Neural crest cell (in vitro differentiated cells): ENCODE measurements at places on chromosomes 1 and 21.

DNA sequence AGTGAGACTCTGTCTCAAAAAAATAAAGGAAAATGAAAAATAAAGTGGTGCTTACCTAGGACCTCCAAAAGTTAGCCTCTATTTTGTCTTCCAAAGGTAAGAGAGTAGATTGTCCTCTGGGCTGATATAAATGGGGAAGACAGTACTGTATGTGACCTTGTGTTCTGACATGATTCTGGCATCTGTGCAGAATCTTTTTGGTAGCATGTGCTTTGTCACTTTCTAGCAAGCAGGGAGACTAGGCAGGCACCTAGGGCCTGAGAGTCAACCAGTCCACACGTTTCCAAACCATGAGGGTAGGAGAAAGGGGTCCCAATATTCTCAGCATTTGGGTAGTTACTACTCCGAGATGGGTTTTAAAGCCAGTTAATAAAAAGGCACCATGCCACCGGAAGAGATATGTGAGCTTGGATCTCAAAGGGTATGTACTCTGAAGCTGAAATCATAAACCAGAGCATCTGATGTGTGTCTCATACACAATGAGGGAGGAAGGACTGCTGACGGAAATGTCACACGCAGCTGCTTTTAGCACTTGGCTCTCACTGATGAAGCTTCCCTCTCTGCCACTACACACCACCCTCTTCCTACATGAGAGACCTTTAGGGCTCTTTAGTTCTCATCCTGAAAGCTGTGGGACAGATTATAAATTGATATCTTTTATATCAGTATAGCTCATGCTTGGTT lies 27.0 kb upstream of the SLC16A1 start:
- H3K4me1 ChIP-seq, result peaks cover 3% of the 10 kb centered on the region
- H3K27me3 ChIP-seq, result no peaks in the 10 kb centered on the region
- DNase-seq, result no peak
- H3K27ac ChIP-seq, result no peak overlapping the region

DNA sequence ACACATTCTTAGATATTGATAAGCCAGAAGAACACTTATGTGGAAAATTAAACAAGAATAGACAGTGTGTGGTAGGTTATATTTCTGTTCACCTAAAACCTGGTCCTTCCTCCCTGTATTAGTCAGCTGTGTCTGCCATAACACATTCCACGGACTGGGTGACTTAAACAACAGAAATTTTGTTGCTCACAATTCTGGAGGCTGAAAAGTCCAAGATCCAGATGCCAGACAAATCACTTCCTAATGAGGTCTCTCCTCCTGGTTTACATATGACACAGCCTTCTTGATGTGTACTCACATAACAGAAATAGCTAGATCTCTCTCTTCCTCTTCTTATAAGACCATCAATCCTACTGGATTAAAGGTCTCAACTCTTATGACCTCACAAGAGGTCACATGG lies 25.7 kb downstream of the JMJD4 start:
- peaks cover 3% of the 10 kb centered on the region for H3K36me3 ChIP-seq
- H3K27ac ChIP-seq, result no peak overlapping the region
- no peak overlapping the region for H3K4me3 ChIP-seq
- H3K27me3 ChIP-seq, result peaks cover 3% of the 10 kb centered on the region
- no peak for DNase-seq

GRCh38 chr1:9890224-9890731 lies 19.8 kb downstream of the CTNNBIP1 start:
- no peak for DNase-seq
- H3K4me1 ChIP-seq, result peaks cover 47% of the 10 kb centered on the region
- H3K27me3 ChIP-seq, result no peaks in the 10 kb centered on the region
- no peak overlapping the region for H3K4me3 ChIP-seq

- no peak overlapping the region for H3K27ac ChIP-seq
- H3K4me3 ChIP-seq, result no peak overlapping the region
- H3K36me3 ChIP-seq, result peaks cover 9% of the 10 kb centered on the region
Observed at GRCh38 chr1:59310549-59311250, 13.8 kb downstream of the FGGY start.

- peaks cover 33% of the 10 kb centered on the region for H3K4me1 ChIP-seq
- no peak for DNase-seq
- H3K27ac ChIP-seq, result no peak overlapping the region
- no peaks in the 10 kb centered on the region for H3K27me3 ChIP-seq
Observed at GRCh38 chr1:225617956-225618355, 35.0 kb downstream of the ENAH start.

- DNase-seq, result no peak
- H3K4me1 ChIP-seq, result no peaks in the 10 kb centered on the region
- no peak overlapping the region for H3K27ac ChIP-seq
- no peaks in the 10 kb centered on the region for H3K36me3 ChIP-seq
Observed at GRCh38 chr1:240539769-240540414, 72.1 kb downstream of the GREM2 start.

DNA sequence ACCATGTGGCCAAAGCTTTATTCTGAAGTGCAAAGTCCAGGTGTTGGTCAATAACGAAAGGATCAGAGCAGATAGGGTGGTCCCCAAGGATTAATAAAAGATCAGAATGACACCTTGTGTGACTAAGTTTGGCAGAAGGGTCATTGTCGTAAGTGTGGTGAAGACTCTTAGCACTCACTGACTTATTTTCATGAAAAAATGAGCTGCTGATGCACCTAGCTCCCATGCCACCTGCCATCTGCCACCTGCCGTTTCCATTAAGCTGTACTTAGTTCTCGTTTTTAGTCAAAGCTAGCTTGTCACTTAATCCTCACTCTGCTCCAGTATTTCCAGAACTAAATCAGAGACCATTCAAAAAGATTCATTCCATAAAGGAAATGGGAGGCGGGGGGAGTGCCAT lies 112.6 kb downstream of the SEC16B start:
- H3K4me1 ChIP-seq, result peaks cover 13% of the 10 kb centered on the region
- H3K27ac ChIP-seq, result no peak overlapping the region
- H3K4me3 ChIP-seq, result no peak overlapping the region
- no peak for DNase-seq
